Fibroblast of the aortic adventitia (primary cell): ENCODE measurements at places on chromosomes 7 and 10. TPM values are rescaled to one million over a fixed set of nuclear protein-coding genes. Genes with fewer than 3 reads are reported as not detected.
A peak's percentile ranks its signal among the peaks of the same experiment; 100 is the strongest.

Gene CPED1
- 30.0 and 119 TPM in 2 replicates for total RNA-seq

Gene TMEM139
- total RNA-seq: not detected in 2 replicates

Gene C10orf95
- not detected in 2 replicates for total RNA-seq

Gene MPP7
- 1.4 and 2.7 TPM in 2 replicates for total RNA-seq

Gene PDLIM1
- 13.5 and 30.0 TPM in 2 replicates for total RNA-seq

Gene PPP1R17
- not detected in 2 replicates for total RNA-seq

Gene SPDYE11
- 0.08 TPM in 1 of 2 replicates, not detected in the other for total RNA-seq

DNA sequence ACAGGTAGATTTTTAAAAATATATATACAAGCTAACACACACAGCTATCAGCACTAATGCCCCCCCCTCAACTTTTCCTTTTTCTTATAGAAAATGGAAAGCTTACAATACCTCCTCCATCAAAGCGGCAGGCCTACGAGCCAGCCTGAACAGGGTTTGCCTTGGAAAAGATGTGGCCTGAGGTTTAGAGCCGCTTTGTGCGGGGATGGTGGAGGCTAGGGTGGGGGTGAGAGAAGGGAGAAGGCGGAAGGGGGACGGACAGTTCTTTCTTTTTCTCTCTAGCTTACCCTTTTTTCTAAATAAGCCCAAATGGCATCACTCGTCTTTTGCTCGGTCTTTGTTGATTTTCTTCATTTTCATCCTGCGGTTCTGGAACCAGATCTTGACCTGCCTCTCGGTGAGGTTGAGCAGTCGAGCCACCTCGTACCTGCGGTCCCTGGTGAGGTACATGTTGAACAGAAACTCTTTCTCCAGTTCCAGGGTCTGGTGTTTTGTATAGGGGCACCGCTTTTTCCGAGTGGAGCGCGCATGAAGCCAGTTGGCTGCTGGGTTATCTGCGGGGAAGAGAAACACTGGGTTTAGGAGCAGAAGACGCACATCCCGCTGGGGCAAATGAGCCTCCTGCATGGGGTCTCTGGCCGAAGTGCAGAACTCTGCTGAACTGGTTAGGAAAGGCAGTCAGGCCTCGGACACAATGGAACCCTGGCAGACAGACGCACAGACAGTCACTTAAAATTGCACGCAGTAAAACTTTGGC lies 1.9 kb downstream of the HOXA9 start:
- DNase-seq: no peak

GRCh38 chr10:16986406-16987205 lies 143.0 kb downstream of the CUBN start:
- DNase-seq: peak; percentile 69

DNA sequence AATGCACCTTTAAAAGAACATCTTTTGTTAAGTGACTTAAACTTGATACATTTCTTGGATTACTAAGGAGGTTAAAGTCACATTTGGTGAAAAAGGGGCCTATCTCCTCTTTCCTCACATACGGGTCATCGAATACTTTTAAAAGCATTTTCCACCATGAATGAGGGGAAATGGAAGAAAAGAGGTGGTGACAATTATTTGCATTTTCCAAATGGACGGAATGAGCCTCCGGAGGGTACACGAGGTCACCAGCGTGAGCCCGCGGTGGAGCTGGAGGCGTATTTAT lies 1.0 kb upstream of the BMPR1A start:
- DNase-seq: no peak

GRCh38 chr10:22803261-22803885 lies 89.0 kb upstream of the PIP4K2A start:
- peak; percentile 87 for DNase-seq

DNA sequence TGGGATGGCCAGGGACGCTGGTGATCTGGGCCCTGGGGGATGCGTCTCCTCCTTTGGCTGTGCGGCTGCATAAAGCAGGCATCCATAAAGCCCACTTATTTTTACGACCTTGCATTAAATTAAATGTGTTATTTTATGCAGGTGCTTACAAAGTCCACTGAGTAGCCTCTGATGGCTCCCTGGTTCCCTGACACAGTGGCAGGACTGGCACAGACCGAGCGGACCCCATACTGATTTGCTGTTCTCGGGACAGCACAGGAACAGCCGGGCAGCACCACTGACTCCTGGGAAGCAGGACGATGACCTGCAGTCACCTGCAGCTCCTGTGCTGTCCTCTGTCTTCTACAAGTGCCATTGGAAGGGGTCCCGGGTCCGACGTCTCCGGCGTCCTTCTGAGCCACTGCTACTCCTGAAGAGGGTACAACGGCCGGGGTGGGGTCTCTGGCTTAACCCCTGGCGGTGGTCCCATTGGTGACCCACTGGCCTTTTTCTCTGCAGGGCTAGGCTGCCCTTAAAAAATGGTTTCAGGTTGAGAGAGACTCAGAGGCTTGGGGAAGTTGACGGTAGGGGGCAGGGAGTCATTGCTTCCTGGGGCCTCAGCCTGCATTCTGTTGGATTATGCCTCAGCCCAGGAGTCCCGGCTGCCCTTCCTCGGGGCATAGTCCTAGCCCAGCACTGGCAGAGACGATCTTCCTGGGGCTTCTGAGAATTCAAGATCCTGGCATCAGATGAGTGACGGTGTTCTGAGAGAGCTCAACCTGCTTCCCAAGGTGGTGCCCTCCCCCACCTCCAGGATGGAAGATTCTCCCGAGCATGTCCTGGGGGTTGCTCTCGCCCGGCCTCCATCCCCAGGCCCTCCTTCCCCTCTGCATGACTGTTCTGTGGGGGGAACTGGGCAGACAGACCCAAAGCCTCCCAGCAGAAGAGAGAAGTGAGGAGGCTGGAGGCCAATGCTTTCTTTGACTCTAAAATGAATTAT lies 330.1 kb downstream of the ADARB2 start:
- no peak for DNase-seq
